ENCODE measurements at places on chromosomes 2 and 18.

GRCh38 chr2:188207554-188207953, 84.1 kb upstream of the GULP1 start:
- no peak for DNase-seq

GRCh38 chr2:237341872-237342271, 72.1 kb downstream of the COL6A3 start:
- DNase-seq: no peak

- DNase-seq: no peak
Observed at GRCh38 chr2:237939251-237939650, 27.6 kb upstream of the UBE2F start.

DNA sequence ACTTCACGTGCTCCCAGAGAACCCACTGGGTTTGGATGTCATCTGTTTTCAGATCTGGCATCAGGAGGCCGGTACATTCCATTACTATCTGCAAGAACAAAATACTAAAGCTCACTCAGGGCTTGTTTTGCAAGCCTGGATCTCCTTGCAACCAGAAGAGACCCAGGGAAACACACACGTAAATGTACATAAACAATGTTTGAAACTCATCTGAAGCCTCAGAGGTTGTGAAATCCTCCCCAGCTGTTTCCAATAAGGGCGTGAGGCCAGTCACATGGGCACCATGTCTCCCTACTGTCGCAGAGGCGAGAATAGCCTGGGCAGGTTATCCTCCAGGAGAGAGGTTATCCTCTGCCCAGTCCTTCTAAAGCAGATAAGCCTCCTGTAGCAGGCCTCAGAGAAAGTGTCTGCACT, 186.9 kb downstream of the GFPT1 start:
- no peak for DNase-seq

- no peak for DNase-seq
Observed at GRCh38 chr18:47143899-47144485, 6.3 kb downstream of the HDHD2 start.

- no peak for DNase-seq
Observed at GRCh38 chr2:167383610-167384194, 495.4 kb downstream of the XIRP2 start.

DNA sequence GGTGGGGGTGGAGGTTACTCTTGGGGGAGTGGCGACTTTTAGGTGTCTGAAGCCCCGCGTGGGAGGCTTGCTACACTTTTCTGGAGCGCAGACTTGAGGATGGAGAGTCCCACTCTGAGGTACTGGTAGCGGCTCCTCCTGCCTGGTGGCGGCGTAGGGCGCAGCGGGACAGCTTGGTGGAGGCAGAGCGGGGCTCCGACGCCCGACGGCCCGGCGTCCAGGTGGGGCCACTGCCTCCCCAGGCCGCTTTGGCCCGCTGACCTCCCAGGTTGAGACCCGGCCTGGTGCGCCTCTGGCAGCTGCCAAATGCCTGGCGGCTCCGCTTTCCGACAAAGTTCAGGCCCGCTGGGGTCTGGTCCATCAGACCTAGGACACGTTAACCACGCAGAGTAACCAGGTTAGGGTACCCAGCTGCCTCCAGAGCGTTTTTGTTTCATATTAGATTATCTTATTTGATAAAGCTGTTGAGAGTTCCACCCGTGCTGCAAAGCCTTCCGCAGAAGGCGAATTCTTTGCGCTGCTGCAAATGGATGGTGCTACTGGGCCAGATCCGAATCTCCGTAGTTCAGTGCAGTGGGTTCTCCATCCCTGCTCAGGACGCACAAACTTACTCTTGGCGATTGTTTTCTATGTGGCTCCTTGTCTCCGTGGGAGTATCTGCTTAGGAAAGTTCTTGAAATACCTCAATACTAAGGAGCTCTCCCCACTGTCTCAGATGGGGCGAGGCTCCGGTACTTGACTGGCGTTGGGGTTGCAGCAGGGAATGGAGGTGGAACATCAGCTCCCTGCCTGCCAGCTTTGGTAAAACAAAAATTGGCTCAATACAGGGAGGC, 405.9 kb downstream of the XIRP2 start:
- DNase-seq: no peak

DNA sequence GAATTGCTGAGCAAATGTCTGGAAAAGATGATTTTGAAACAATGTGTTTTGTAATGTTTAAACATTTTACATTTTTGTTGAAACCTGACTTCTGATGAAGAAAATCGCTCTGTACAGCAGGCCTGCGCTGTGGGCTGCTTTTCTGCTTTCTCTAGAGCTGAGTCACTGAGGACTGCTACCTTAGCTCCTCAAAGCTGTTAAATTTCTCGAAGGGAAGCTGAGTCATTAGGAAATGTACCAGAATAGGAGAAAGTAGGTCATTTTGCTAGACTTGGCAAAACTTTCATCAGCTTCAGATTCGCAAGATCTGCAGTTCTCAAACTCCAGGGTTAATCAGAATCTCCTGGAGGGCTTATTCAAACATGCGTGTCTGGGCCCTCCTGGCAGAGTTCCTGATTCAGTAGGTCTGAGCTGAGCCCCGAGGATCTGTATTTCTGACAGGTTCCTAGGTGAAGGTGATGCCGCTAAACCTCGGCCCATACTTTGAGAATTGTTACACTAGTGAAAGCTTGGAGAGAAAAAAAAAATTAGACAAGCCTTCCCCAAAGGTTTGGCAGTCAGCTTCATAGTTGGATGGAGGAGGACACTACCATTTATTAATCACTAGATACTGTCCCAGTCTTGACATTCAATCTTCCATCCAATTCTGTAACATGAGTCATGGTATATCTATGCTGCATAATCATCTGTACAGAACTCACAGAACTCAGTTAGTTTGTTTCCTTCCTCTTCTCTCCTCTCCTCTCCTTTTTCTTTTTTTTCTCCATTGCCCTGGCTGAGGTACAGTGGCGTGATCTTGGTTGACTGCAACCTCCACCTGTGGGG, 297.6 kb downstream of the PARD3B start:
- DNase-seq: peak; percentile 91

DNA sequence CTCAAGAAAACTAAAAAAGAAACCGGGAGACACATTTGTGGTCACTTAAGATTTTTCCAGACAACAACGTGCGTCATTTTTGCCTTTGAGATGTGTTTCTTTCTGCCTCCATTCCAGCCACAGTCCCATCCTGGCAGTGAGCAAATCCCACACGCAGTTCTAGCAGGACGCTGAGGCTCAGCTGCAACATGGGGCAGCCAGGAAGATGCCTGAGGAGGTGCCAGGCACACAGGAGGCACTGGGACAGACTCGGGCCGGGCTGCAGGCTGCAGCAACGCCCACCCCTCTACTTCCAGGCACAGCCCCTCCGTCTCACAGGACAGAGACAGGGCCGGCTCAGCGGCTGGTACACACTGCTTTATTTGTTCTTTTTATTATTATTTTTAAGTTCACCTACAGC, 13.1 kb downstream of the KLF11 start:
- no peak for DNase-seq

- DNase-seq: no peak
Observed at GRCh38 chr18:78769502-78770105, 210.0 kb upstream of the SALL3 start.

DNA sequence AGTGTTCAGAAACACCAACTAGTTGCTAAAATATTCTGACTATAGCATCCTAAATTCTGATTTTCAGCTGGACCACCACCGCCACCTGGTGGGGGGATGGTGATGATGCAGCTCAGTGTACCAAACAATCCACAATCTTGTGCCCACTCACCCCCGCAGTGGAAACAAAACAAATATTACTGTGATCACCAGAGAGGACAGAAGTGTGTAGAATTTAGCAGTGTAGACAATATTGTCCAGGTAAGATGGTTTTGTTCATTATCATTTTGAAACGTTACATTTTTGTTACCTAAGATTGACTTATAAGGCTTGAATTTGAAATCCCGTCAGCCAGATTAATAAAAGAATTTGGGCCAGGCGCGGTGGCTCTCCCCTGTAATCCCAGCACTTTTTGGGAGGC, 31.7 kb upstream of the UBXN4 start:
- peak; percentile 56 for DNase-seq

GRCh38 chr2:12844511-12844910, 127.8 kb downstream of the TRIB2 start:
- no peak for DNase-seq

- no peak for DNase-seq
Observed at GRCh38 chr2:224832207-224832606, 116.0 kb upstream of the CCDC195 start.

DNA sequence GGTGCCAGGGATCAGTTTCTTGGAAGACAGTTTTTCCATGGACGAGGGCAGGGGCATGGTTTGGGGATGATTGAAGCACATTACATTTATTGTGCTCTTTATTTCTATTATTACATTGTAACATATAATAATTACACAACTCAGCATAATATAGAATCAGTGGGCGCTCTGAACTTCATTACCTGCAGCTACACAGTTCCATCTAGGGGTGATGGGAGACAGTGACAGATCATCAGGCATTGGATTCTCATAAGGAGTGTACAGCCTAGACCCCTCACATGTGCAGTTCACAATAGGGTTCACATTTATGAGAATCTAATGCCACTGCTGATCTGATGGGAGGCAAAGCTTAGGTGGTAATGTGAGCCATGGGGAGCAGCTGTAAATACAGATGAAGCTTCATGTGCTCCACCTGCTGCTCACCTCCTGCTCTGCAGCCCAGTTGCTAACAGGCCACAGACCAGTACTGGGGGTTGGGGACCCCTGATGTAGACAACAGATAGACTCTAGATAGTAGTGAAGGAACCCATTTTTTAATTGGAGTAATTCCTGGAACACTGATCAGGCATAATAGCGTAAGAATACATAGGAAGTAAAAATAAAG, 41.5 kb upstream of the MC4R start:
- DNase-seq: no peak

DNA sequence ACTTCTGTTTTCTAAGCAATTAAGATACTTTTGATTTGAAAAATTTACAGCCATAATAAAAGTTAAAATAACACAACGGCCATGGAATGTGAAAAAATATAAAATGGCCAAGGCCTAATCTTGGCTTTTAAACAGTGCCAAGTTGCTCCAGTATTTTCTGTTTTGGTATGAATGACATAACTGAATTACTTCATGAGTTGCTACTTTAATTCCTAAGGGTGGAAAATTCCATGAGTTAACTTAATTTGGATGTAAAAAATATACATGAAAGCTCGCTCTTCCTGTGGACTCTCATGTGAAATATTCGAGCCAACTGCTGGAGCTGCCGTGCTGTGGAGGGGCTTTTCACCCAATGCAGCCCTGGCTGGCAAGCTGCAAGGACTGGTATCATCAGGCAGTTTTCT, 286.0 kb upstream of the CCDC68 start:
- DNase-seq: no peak

GRCh38 chr2:220648628-220649027, 923.5 kb downstream of the EPHA4 start:
- no peak for DNase-seq

- DNase-seq: no peak
Observed at GRCh38 chr2:26162963-26163362, 9.9 kb upstream of the GAREM2 start.

DNA sequence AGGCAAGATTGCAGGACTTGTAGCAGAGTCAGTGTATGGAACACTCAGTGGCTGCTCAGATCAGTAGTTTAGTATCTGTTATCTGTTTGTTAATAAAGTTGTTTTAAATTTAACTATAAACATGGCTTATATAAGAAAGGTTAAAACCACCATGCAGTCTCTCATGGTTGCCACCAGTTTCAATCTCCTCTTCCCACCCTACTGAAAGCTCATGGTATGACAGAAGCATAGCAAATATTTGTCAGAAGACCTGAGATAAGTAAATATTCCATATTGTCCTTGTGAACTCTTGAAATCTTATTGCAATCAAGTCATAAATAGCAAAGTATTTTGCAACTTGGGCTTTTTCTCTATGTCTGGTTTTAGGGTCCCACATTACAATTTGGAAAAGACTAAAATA, 2.1 kb upstream of the COL5A2 start:
- no peak for DNase-seq

Data from RPMI8226 (cell line).